ENCODE measurements at places on chromosomes 11 and 22.

DNA sequence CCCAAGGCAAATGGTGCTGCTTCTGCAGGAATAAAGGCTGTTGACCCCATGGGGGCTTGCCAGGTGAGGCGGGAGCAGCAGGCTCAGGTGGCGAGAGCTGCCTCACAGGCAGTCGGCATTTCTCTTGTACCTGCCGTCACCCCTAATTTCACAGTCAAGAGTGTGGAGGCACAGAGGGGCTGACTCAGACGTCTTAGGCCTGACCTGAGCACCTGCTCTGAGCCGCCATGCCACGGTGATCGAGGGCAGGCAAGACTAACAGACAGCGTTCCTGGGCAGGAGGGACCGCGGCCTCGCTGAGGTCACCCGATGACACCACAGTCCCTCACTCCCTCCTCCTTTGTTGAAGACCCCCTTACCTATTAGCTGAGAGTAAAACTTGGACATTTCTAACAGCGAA lies 5.2 kb downstream of the ALG12 start:
- DNase-seq = no peak

DNA sequence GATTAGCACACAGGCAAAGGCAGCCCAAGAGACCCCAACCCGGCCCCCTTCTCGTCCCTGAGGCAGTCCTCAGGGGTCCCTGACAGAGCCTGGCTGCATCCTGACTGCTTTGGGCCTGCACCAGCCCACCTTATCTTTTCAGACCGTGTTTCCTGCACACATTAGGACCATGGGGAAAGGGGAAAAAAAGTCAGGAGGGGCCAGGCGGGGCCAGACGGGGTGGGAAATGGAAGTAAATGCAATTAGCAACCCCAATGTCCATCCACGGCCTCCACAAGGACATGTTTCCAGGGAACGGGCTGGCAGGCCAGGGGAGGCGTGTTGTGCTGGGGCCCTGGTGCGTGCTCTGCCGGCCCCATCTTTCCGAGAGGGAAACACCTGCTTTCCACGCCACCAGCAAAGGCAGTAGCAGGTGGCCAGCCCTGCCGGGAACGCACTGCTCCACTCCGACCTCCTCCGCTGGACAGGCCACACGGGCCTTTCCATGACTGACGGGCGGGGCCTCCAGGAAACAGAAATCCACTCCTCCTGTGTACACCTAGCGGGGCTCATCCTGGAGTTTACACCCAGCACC lies 7.4 kb downstream of the EHD1 start:
- DNase-seq = no peak

DNA sequence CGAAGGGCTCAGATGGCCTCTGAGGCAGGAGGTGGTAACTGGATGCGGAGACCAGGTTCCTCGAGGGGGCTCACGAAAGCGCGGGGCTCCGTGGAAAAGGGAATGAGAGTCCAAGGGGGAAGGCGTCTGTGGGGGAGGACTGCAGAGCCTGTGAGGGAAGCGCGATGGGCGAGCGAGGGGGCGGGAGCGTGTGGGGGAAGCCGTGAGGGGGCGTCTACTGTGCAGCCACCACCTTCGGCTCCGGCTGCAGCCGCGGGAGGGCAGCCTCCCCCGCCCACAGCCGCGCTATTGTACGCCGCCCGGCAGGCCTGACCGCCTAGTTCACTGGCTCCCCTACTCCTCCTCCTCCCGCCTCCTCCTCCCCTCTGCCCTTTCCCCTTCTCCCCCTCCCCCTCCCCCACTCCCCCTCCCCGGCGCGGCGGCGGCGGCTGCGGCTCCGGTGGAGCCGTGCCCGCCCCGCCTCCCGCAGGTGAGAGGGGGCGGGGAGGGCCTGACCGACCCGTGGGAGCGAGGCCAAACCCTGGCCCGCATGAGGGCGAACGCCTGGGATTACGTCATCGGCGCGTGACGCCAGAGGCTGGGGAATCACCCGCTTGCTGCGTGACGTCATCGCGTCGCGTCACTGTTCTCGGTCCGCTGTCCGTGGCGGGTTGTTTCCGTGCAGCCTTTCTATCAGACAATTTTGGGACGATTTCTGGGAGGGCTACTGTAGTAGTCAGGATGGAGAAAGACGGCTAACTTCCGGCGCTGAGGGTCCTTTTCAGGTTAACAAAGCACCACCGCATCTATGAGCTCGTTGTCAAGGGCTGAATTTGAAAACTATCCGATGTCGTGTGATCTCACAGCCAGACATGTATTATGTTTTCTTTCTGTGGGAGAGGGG lies at the start of gene PAK1:
TSS of gene PAK1 (minus strand) at position 294 of the 883 bp plus-strand sequence. CDS start 81,574 bp downstream, outside the sequence.
- DNase-seq = peak; percentile 82

DNA sequence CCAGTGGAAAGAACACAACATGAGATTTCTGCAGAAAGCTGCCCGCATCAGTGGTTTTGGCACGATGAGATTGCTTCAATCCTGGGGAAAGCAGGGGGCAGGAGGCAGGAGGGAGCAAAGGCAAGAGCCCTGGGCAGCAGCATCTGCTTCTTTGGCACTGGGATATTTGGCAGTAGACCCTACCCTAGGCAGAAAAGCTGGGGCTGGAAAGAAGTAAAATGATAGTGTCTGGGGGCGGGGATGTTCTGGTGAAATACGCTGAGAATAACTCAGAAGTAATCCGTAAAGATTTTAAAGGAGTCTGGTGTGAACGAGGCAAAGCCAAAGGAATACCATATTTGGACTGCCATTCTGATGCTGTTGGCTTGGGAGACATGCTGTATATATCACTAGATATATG lies 62.0 kb downstream of the FAM76B start:
- no peak for DNase-seq

DNA sequence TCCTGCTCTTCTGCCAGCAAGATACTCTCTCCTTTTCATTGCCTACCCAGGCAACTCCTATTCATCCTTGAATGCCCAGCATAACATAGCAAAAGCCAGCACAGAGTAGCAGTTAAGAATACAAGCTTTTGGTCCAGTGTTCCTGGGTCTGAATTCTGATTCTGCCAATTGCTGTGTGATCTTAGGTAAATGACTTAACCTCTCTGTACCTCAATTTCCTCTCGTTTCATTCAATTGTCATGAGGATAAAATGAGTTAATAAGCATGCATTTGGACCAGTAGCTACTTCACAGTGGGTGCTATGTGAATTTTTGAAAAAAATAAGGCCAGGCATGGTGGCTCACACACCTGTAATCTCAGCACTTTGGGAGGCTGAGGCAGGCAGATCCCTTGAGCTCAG lies 346.0 kb downstream of the BUD13 start:
- no peak for DNase-seq

DNA sequence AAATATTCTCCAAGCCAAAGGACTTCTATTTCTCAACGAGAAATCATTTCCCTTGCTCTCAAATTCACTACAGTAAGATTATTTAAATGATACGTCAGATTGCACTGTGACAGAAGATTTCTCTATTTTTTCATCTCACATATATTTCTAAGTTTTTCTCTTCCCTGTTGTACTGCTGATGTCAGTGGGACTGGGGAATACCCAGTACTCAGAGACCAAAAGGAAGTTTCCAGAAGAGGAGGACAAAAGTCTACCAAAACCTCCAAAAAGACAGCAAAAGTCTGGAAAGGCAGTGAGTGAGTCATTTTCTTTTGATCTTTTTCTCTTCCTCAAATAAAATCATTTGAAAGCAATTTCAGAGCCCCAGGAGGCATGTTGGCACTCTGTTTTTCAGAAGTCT lies 149.8 kb upstream of the PITPNB start:
- no peak for DNase-seq

- no peak for DNase-seq
Observed at GRCh38 chr11:60872961-60873524, 5.7 kb downstream of the ZP1 start.

GRCh38 chr11:73752903-73753302 lies 8.0 kb downstream of the RAB6A start:
- DNase-seq = no peak

DNA sequence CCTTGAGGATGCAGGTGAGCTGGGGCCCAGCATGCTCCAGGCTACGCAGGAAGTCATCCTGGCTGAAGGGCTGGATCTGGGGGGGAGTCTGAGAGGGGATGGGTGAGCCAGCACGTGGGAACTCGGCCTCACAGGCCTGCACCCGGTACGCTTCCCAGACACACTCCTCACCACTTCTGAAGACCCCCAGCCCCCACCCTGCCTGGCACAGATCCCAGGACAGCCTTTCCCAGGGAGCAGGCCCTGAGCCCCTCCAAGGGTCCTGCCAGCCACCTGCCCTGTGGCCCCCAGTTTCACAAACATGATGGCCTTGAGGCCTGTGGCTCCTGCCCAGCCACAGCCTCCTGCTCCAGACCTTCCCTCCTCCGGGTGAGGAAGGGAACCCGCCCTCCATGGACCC lies 5.6 kb upstream of the PLXNB2 start:
- no peak for DNase-seq

- no peak for DNase-seq
Observed at GRCh38 chr11:121029153-121029552, 5.3 kb downstream of the TBCEL start.

GRCh38 chr11:1890856-1891830 lies 552 bp downstream of the PRR33 start:
- DNase-seq = no peak

GRCh38 chr11:4551346-4551979 lies 6.5 kb downstream of the OR52M1 start:
- DNase-seq = no peak

DNA sequence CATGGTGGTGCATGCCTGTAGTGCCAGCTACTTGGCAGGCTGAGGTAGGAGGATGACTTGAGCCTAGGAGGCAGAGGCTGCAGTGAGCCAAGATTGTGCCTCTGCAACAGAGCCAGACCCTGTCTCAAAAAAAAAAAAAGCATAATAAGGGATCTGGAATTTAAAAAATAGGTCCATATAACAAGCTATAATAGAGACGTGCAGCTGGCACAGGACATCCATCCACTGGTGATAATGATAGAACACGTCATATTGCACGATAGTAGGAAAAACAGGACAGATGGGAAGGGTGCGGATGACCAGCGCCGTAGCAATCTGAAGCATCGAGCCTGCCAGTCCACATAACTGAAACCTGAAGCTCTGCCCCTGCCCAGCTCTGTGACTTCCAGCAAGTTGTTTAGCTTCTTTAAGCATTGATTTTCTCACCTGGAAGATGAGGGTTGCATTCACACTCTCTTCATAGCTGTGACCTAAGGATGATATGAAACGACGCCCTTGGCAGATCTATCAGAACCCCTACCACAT lies 60.3 kb upstream of the PRODH start:
- DNase-seq = no peak

DNA sequence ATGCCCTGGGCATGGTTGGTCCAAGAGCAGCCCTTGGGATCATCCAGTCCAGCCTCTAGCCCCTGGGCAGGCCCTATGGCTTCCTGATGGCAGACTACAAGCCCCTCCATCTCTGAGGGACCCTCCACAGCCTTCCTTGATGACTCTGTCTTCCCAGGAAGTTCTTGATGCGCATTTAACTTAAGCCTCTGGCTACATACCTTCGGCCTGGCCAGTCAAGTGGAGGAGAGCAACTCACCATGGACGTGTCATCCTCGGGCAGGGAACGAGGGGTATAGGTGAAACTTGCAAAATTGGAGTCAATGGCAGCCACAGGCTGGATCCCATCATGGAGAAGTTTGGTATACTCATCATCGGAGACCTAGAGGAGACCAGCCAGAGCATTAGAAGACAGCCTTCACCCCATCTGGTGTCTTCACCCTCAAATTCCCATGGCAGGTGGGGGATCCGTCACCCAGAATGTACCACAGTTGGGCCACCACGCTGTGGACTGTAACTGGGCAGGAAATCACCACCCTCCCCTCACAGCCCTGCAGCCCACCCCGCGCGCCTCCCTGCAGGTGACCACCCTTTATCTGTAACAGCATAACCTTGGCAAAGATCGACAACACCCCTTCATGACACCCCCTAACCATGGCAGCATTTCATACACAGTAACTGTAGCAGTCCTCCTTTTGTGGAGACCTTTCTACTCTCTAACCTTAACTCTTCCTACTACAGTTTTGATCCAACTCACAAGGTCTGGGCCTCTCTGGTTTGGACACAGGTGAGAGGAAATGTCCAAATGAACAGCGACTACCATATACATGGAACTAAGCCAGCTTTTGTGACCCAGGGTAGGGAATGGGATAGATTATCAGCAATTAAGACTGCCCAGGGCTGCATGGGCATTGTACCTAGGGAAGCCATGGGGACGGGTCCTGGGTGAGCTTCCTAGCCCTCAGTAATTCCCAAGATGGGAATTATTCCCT lies 91.7 kb downstream of the PDE2A start:
- no peak for DNase-seq

DNA sequence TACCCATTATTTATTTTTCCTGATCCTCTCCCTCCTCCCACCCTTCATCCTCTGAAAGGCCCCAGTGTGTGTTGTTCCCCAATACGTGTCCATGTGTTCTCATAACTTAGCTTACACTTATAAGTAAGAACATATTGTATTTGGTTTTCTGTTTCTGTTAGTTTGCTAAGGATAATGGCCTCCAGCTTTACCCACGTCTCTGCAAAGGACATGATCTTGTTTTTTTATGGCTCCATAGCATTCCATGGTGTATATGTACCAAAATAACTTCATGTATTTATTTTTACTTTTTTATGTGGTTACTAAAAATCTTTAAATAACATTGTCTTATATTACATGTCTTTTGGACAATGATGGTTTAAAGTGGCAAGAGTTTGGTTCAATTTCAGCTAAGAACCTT lies 15.2 kb downstream of the PDGFD start:
- DNase-seq = no peak

GRCh38 chr11:45089251-45089650 lies 57.2 kb upstream of the PRDM11 start:
- no peak for DNase-seq

DNA sequence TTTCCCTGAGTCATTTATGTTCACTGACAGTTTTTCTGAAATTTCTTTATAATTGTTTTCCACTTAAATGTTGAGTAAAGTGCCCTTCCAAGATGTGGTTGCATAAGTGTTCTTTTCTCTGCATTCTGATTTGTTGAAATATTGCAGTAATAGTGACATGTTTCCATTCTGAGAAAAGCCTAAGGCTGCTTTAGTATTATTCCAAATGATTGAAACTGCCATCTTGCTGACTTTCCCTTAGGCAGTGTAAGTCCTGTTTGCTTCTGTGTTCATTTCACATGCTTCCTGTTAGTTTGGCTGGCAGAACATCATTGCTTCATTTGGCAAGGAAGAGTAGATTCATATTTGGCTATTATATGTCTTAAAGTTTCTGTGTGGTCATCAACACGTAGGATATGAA lies 146.5 kb downstream of the ELP4 start:
- no peak for DNase-seq

DNA sequence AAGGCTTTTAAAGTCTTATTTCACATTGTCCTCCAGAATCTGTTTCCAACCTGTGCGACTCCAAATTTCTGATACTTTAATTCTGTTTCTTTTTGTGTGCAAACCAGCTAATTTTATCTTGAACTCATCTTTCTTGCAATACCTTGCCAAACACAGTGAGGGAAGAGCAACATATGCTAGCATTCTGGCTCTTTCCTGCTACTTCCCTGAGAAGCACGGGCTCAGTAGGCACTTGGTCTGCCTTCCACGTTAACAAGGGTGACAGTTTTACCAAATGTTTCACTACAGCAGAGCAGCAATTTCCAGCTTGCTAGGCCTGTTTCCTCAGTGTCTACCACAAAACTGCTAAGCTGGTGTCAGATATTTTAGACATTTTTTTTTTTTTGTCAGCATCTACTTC lies 405.8 kb downstream of the NTM start:
- DNase-seq = no peak

Data from T-helper 2 cell treated with Interferon-gamma antibody and Interleukin-4, amounts not matched to agents 5 μg/mL and 100 μg/mL, for 36 hours (primary cell).